ENCODE measurements at places on chromosomes 2 and 18. TPM values are rescaled to one million over a fixed set of nuclear protein-coding genes. Genes with fewer than 3 reads are reported as not detected.

GRCh38 chr2:219230059-219230540, 494 bp downstream of the ANKZF1 start:
- DNase-seq: peak; percentile 55

- DNase-seq: peak; percentile 72
Observed at GRCh38 chr2:108215794-108216211, 24.0 kb upstream of the SULT1C3 start.

DNA sequence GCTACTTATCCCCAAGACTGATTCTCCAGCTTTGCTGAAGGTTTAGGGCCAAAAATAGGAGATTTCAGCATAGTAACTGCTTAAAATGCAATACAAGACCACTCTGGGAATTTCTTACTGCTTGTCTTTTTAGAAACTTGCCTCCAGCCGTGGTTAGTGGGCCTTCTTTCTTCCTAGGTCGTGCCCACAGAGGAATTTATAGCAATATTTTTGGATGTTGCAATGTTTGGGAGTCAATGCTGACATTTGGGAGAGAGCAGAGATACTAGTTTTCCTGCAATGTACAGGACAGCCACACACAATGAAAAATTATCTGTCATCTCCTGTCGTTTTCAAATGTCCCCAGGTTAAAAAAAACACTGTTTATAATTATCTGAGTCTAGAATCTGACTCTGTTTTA, 25.6 kb upstream of the CERS6 start:
- DNase-seq: no peak

RFTN2 gene
- total RNA-seq: under 0.01 TPM
